ENCODE measurements at places on chromosomes 7 and 10.

GRCh38 chr10:77532068-77532467, 105.5 kb downstream of the KCNMA1 start:
- no peak for DNase-seq

- DNase-seq = no peak
Observed at GRCh38 chr10:32981760-32982159, 23.7 kb upstream of the ITGB1 start.

GRCh38 chr10:76306856-76307255, 875.4 kb downstream of the LRMDA start:
- no peak for DNase-seq

- DNase-seq = no peak
Observed at GRCh38 chr7:149836434-149836833, 1.7 kb upstream of the ZNF862 start.

GRCh38 chr7:75619636-75620035, 119.1 kb downstream of the HIP1 start:
- no peak for DNase-seq

DNA sequence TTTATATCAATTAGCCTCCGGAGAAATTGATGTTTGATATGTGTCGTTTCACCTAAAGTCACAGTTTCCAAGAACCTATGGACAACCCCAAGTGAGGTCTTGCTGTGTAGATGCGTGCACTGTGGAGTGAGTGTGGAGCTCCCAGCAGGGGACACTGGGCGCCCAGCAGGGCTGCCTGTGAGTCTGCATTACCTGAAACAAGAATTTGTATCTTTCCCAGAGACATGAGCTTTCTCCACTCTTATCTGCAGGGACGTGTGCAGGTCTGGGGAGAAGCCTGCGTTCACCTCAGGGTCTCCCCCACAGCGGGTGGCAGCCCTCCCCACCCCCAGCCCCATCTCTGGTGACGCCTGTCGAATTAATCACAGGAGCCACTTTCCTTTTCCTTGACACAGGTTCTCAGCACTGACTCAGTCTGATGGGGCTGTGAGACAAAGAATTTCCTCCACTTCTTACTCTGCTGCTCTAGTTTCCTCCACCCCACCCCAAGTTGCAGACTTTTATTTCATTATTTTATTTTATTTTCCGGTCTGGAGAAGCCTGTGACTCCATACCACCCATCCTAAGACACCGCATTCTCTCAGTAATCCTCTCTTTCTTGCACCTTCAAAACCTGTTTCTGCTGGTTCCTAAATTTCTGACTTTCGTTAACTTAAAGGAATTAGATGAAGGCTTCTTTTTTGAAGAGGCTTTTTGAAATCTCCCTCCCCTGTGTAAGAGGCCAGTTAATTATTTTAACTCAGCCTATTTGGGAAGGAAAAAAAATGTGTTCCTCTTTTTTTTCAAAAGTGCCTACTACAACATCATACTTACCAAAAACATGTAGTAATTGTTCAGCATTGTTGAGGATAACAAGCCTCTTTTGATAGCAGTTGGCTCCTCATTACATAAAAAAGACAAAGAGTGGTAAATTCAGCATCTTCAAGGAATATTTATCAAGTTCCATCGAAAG, 17.0 kb upstream of the INSIG1 start:
- DNase-seq = peak; percentile 23

- DNase-seq = peak; percentile 78
Observed at GRCh38 chr10:89032141-89032891, 41.7 kb downstream of the FAS start.

DNA sequence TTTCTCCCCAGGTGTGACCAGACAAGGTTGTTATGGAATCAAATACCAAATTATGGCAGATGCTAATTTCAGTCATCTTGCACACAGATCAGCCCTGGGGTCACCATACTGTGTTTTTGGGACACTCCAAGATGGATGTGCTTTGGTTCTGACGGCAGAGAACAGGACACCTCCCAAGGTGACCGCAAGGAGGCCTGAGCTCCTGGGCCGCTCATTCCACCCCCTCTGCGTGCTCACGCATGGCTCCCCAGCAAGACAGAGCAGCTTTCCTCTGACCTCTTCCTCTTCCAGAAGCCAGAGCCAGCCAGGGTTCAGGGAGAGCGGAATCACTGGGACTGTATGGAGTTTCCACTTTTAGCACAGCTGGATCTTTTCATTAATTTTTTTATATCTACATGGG, 402.8 kb downstream of the DNAJB6 start:
- no peak for DNase-seq

All from T-helper 2 cell treated with Interferon-gamma antibody and Interleukin-4, amounts not matched to agents 5 μg/mL and 100 μg/mL, for 36 hours (primary cell).